ENCODE measurements at places on chromosomes 11 and 22.

GRCh38 chr11:9142732-9143131 lies 51.3 kb upstream of the SCUBE2 start:
- DNase-seq, result no peak

DNA sequence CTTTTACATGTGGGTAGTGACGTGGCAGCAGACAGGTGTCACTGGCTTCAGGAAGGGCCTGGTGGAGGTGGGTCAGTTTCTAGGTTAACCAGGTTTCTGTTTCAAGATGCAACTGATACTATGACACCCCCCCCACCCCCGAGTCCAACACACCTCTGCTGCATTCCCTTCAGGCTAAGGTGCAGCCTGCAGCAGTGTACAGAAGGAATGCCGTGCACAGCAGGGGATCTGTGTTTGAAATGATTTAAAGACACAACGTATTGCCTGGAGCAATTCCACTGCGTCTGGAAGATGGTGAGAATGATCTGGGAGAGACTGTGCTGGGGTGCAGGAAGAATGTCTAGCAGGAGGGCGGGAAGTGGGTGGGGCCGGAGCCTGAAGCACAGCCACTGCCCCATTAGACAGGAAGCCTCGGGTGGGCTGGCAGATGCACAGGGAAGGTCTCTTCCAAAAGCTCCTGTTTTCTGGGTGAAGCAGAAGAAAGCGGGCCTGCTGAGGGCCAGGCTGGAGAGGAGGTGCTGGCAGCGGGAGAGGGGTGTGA lies 11.9 kb upstream of the TESMIN start:
- DNase-seq, result no peak

GRCh38 chr11:82902880-82903279 lies 1.3 kb downstream of the DDIAS start:
- DNase-seq, result no peak

GRCh38 chr11:66868726-66869566 lies 12.1 kb downstream of the LRFN4 start:
- peak; percentile 85 for DNase-seq

GRCh38 chr11:115580416-115580815 lies 76.2 kb upstream of the CADM1 start:
- no peak for DNase-seq

DNA sequence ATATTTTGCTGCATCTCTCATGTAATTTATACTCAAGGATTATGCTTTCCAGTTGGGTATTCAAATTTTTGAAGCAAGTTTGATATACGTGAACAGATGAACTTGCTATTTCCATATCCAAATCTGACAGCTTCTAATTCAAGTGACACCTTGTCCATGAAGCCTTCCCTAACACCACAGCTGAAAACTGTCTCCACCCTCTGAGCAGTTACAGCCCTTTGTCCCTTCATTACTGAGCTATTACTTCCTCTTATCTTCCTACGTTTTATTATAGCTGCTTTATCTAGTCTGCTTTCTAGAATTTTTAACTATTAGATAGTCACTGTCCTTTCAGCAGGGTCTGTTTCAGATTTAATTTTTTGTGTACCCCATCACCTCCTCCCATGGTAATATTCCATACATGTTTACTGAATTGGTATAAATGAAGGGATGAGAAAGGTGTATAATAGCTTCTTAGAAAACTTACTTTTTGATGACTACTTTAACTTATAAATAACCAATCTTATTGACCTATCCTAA lies 13.3 kb upstream of the PRSS23 start:
- no peak for DNase-seq

GRCh38 chr11:124085997-124086846 lies 29.0 kb upstream of the VWA5A start:
- DNase-seq, result no peak

- DNase-seq, result no peak
Measured at GRCh38 chr11:74780248-74781005, 31.8 kb downstream of the RNF169 start.

GRCh38 chr11:111045874-111046273 lies 199.7 kb upstream of the POU2AF2 start:
- no peak for DNase-seq

DNA sequence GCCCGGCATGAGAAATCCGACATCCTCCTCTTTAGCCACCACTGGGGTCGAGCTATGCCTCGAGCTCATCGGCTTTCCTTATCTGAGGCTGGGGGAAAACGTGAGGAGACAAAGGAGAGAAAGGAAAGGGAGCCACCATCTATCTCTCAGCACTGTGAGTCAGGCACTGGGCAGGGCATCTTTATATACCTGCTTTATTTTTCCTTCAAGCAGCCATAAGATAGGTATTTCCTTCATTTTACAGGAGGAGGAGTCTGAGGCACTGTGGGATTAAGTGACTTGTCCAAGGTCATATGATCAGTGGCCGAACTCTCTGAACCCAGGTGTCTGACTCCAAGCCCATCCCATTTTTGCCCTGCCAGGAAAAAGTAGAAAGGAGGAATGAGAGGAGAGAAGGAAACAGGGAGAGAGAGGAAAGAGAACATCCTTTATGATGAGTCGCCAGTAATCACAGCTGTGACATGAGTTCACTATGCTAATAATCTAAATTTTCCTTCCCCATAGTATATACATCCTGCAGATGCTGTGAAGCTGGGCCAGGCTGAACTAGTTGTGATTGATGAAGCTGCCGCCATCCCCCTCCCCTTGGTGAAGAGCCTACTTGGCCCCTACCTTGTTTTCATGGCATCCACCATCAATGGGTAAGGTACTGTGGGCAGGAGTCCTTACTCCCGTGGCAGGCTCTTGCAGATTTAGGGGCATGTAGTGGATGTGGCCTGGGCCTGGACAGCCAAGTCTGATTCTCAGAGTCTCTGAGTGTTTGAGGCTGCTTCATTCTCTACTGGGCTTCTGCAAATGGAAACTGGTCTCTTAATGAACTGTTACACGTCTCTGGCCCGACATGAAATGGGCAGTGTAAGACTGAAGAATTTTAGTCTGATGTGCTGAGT lies 21.8 kb downstream of the NAT10 start:
- DNase-seq, result no peak

GRCh38 chr11:123181075-123181474 lies 14.0 kb downstream of the CLMP start:
- DNase-seq, result no peak

DNA sequence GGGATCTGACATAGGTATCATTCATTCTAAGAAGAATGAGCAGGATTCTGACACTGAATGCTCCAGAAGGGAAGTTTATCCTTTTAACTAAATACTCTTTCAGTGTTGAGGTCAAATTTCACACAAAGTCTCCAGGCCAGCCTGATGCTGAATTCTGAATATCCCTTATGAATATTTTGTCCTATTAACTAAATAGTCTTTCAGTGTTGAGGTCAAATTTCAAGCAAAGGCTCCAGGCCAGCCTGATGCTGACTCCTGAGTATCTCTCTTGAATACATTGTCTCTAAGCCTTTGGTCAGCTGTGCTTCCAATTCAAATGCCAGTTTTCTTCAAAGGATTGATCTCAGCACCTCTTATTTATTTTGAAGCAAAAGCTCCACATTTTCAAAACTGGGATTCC lies 676.8 kb downstream of the NTM start:
- no peak for DNase-seq

DNA sequence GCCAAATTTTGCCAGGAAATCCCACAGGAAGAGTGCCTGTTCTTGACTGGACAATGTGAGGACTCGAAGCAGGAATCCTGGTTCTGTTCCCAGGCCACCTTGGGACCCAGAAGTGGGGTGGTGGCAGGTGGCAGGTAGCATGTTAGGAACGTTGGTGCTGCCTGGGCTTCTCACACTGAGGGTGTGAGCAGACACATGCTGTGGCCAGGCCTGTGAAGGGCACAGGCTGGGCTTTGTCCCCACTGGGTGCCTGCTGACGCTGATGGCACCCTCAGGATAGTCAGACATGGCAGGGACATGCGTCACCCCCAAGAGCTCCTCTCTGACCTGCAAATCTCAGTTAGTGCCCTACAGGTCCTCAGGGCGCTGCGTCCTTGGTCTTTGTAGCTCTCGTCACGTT lies 21.1 kb upstream of the NECTIN1 start:
- no peak for DNase-seq

DNA sequence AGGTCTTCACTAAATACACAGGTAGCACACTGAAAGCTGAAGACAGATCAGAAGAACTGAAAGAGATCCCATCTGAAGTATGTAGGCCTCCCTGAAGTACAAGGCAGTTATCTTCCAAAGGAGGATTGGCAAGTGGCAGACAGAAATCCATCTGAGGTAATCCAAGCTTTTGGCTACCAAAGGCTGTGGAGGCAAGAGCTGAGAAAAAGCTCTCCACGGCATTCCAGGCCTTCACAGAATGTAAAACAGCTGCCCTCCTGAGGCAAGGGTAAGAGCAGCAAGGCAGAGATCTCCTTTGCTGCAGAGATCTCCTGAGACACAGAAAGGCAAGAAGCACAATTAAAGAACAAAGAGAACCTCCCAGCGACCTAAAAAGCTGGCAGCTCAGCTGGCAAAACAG lies 19.1 kb downstream of the PIK3C2A start:
- no peak for DNase-seq

DNA sequence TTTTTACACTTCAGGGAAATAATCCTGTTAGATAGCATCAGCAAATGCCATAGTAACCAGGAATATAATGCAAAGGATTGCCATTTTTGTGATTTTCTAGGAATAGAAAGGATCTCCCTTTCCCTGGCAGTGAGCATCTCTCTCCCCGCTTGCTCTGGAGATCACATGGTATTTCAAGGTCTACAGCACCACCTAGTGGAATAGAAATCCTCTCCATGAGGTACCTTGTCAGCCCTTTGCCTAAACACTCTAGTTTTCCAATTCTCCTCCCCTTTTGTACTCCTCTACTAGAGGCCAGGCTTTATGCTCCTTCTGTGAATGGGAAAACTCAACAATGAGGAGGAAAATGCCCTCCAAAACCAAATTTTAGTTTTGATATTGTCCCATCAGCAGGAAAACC lies 78.4 kb downstream of the XRRA1 start:
- no peak for DNase-seq

- no peak for DNase-seq
Measured at GRCh38 chr11:123188508-123189165, 6.4 kb downstream of the CLMP start.

DNA sequence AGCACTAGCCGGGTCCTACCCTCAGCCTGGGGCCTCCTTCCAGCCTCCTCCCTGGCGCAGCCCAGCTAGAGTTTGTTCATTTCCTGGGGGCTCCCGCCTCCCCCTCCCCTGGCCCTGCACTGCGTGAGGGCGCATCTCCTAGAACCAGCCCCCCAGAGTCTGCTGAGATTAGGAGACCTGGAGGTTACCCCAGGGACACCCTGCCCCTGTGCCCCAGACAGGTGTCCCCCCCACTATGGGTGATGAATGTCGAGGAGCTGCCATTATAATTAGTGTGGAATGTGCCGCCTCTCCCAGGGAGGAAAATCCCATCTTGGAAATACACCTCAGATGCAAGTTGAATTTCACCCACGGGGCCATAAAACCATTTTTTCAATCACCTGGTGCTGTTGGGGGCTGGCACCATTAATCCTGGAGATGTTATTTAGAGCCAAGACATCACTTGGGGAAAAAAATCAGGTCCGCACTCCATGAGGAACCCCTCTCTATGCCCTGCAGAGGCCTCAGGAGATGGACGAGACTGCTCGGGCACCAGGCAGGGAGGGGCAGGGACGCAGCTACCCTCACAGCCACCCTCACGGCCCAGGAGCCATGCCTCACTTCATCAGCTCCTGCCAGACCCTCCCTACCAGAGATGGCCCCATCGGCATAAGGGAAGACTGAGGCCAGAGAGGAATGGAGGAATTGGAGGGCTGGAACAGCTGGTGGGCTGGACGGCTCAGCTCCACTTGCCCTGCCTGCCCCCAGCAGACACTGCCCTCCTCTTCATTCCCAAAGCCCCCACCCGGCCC lies 197.5 kb downstream of the IGLL1 start:
- DNase-seq, result no peak

DNA sequence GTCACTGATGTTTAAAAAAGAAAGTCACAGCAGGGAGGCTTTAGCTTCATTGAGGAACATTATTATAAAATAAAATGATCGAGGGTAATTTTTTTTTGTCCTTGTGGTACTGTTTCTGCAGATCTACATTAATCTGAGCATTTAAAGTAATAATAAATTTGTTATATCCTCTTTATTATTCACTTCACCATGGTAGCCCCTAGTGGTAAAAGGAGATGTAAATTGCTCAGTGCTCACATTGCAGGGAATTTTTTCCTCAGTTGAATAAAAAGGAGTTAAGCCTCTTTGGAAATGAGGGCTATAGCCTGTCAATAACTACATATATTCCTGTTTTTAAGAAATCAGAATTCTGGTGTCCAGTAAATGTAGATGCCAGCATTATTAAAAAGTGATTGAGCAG lies 99.7 kb upstream of the VPREB1 start:
- DNase-seq, result no peak

DNA sequence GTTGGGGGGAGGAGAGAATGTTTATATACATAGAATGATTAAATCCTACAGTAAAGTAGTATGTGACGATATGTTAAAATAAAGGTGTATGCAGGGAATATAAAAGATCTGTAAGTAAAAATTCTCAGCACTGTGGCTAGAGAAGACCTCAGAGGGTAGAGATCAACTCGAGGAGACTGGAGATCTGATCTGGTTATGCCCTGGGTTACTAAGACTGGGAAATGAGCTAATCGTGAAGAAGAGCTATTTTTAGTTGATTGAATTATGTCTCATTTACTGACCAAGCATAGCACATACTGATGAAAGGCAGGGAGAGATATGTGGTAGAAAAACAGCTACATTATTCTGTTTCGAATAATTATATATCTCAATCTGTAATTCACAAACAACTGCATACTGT lies 42.8 kb upstream of the ALKBH3 start:
- no peak for DNase-seq

GRCh38 chr22:44892243-44892642 lies 117.6 kb downstream of the PHF21B start:
- DNase-seq, result no peak

- no peak for DNase-seq
Measured at GRCh38 chr11:128398517-128399250, 188.7 kb downstream of the ETS1 start.

DNA sequence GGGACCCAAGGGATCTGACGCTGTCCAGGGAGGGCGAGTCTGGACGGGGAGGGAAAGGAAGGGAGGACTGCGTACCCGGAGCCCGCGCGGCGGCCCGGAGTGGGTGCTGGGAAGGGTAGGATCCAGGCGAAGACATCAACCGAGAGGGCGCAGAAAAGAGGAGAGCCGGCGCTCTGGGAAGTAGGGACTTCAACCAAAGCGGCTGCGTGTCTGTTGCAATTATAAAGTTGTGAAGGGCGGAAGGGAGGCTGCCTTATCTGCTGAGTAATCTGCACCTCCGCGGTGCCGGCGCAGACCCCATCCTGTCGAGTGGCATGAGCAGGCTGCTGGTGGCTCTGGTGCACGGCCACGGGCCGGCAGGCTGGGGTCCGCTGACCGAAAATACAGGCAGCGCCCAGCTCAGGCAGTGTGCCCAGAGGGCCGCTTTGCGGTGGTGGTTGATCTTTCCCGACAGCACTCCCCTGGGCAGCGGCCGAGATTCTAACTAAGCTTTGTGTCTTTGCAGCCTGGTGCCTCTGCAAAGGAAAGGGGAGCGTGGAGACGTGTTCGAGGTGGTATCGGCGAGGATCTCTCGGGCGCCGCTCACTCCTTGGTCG lies 978 bp downstream of the C11orf87 start:
- no peak for DNase-seq
